ENCODE measurements at places on chromosomes 1 and 21.

GRCh38 chr21:21029164-21029563, 31.0 kb downstream of the NCAM2 start:
- H3K4me1 ChIP-seq, result no peaks in the 10 kb centered on the region
- no peak for DNase-seq
- no peaks in the 10 kb centered on the region for H3K36me3 ChIP-seq

DNA sequence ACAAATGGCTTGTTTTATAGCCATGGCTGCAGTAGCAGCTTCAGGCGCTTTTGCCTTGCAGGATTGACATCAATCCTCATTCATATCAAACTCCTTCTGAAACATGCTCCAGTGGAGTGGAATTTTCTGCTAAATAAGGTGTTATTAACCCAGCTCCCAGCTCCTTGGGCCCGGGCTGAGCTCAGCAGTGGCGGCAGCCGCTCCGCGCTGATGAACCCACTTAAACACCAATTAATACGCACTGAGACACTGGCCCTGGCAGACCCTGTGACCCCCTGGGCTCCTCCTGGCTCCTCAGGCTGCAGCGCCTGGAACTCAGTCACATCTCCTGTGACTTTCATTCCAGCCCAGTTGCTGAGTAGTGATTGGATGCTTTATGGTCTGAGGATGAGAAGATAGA, 137.4 kb upstream of the GRIK3 start:
- H3K4me1 ChIP-seq, result no peaks in the 10 kb centered on the region
- H3K27ac ChIP-seq, result no peak overlapping the region
- H3K27me3 ChIP-seq, result no peaks in the 10 kb centered on the region
- no peak overlapping the region for H3K4me3 ChIP-seq
- no peak for DNase-seq

- no peaks in the 10 kb centered on the region for H3K4me1 ChIP-seq
- H3K27ac ChIP-seq, result no peak overlapping the region
- H3K4me3 ChIP-seq, result no peak overlapping the region
Observed at GRCh38 chr1:113488576-113489177, 98.4 kb downstream of the MAGI3 start.

GRCh38 chr1:226444901-226445300, 37.0 kb upstream of the PARP1 start:
- H3K36me3 ChIP-seq, result no peaks in the 10 kb centered on the region
- no peaks in the 10 kb centered on the region for H3K4me1 ChIP-seq
- no peak overlapping the region for H3K4me3 ChIP-seq
- no peak overlapping the region for H3K27ac ChIP-seq

GRCh38 chr1:218304281-218305039, 19.4 kb downstream of the RRP15 start:
- no peak for DNase-seq
- H3K4me3 ChIP-seq, result no peak overlapping the region
- no peaks in the 10 kb centered on the region for H3K27me3 ChIP-seq
- no peaks in the 10 kb centered on the region for H3K4me1 ChIP-seq
- H3K27ac ChIP-seq, result no peak overlapping the region
- no peaks in the 10 kb centered on the region for H3K36me3 ChIP-seq

DNA sequence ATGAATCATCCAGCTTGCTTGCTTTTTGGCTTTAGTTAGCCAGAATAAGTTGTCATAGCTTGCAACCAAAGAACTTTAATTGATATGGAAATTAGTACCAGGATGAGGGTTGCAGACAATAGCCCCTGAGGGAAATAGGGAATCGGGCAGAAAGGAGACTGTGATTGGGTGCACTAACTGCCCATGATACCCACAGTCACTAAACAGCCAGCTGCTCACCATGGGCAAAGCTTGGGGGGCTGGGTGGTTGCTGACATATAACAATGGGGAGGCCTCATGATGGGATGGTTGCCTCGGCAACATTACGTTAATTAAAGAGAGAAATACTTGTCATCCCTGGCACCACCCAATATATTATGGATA, 17.8 kb upstream of the PLA2G2E start:
- no peaks in the 10 kb centered on the region for H3K4me1 ChIP-seq
- no peak overlapping the region for H3K4me3 ChIP-seq
- no peak overlapping the region for H3K27ac ChIP-seq
- H3K36me3 ChIP-seq, result no peaks in the 10 kb centered on the region

DNA sequence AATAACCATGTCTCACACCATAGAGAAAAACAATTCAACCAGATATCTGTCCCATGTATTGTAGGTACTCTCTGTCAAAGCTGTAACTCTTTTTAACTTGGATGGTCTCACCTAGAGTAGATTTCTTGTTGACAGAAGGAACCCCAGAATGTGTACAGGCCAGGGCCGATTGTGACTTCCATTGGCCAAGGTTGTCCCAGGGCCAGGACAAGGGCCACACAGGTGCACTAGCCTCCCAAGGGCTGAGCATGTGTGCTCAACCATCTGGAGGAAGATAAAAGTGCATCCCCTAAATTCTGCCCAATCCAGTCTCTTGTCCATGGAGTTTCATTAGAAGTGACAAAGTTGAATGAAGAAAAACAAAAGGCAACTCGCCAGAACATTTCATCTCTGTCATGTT, 51.8 kb downstream of the SETD4 start:
- H3K4me3 ChIP-seq, result no peak overlapping the region
- H3K27me3 ChIP-seq, result no peaks in the 10 kb centered on the region
- no peak overlapping the region for H3K27ac ChIP-seq
- no peaks in the 10 kb centered on the region for H3K36me3 ChIP-seq
- H3K4me1 ChIP-seq, result no peaks in the 10 kb centered on the region
- DNase-seq, result no peak

GRCh38 chr1:20867847-20868246, 80.7 kb upstream of the HP1BP3 start:
- no peak overlapping the region for H3K4me3 ChIP-seq
- H3K4me1 ChIP-seq, result no peaks in the 10 kb centered on the region
- no peak overlapping the region for H3K27ac ChIP-seq
- no peak for DNase-seq

- no peaks in the 10 kb centered on the region for H3K27me3 ChIP-seq
- peaks cover 2% of the 10 kb centered on the region for H3K36me3 ChIP-seq
- no peaks in the 10 kb centered on the region for H3K4me1 ChIP-seq
- DNase-seq, result no peak
- no peak overlapping the region for H3K4me3 ChIP-seq
- H3K27ac ChIP-seq, result no peak overlapping the region
Observed at GRCh38 chr1:12508849-12509248, 109.2 kb downstream of the DHRS3 start.

DNA sequence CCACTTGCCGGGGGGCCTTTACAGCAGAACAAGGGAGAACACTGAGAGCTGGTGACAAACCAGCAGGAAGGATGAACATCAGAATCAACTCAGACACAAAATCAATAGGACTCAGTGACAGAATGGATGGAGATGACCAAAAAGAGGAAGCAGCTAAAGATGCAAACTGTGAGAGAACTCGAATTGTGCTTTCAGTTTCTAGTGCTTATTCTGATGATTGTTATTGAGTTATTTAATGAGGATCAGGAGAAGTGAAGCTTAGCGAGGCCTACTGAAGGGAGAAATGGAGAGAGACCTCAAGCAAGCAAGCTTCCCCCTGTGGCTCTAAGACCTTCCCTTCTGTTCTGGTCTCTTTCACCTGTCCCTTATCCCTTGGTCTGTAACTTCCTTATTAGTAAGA, 30.3 kb upstream of the TMEM125 start:
- no peaks in the 10 kb centered on the region for H3K27me3 ChIP-seq
- no peak for DNase-seq
- H3K4me3 ChIP-seq, result no peak overlapping the region

- H3K36me3 ChIP-seq, result no peaks in the 10 kb centered on the region
- no peak for DNase-seq
- no peak overlapping the region for H3K4me3 ChIP-seq
- no peaks in the 10 kb centered on the region for H3K27me3 ChIP-seq
Observed at GRCh38 chr1:202076050-202076511, 46.6 kb upstream of the GPR37L1 start.

- peak; percentile 80 for DNase-seq
- no peaks in the 10 kb centered on the region for H3K4me1 ChIP-seq
- H3K27ac ChIP-seq, result no peak overlapping the region
Observed at GRCh38 chr1:227886993-227887696, 60.6 kb downstream of the WNT9A start.

GRCh38 chr1:7247791-7248548, 462.7 kb downstream of the CAMTA1 start:
- no peak overlapping the region for H3K27ac ChIP-seq
- H3K4me1 ChIP-seq, result no peaks in the 10 kb centered on the region
- H3K36me3 ChIP-seq, result no peaks in the 10 kb centered on the region
- peaks cover 4% of the 10 kb centered on the region for H3K27me3 ChIP-seq

- DNase-seq, result no peak
- H3K4me1 ChIP-seq, result no peaks in the 10 kb centered on the region
- no peak overlapping the region for H3K4me3 ChIP-seq
- no peaks in the 10 kb centered on the region for H3K27me3 ChIP-seq
- H3K27ac ChIP-seq, result no peak overlapping the region
- H3K36me3 ChIP-seq, result no peaks in the 10 kb centered on the region
Observed at GRCh38 chr1:212722270-212722957, 22.8 kb upstream of the BATF3 start.

DNA sequence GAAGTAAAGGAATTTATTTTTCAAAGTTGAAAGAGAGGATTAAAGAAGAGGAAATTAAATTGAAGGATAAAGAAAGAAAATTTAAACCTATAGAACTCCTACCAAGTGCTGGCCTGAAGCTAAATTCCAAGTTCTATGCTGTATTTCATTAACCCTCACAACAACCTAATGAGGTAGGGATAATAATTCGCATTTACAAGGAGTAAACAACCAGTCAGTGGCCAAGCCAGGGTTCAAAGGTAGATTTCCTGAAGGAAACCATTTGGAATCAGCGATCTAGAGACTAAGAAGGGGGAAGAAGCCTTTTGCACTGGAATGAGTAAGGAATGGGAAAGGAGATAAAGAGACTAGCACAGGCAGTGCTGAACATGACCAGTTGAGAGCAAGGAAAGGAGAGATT, 265.8 kb upstream of the ST6GALNAC5 start:
- no peak overlapping the region for H3K4me3 ChIP-seq
- no peaks in the 10 kb centered on the region for H3K27me3 ChIP-seq
